Kidney (tissue), 22 donors: ENCODE measurements at places on chromosomes 5 and 9. TPM values are rescaled to one million over a fixed set of nuclear protein-coding genes. Genes with fewer than 3 reads are reported as not detected.

GRCh38 chr5:141916522-141916921 is 7.1 kb upstream of the DELE1 start:
- no peak overlapping the region for H3K27ac ChIP-seq
- DNase-seq: no peak
- no peaks in the 10 kb centered on the region for H3K27me3 ChIP-seq
- H3K36me3 ChIP-seq: no peaks in the 10 kb centered on the region
- H3K4me1 ChIP-seq: peaks cover 7% of the 10 kb centered on the region

GRCh38 chr9:35516479-35516878 is 26.6 kb downstream of the RUSC2 start:
- H3K27me3 ChIP-seq: no peaks in the 10 kb centered on the region
- H3K4me1 ChIP-seq: peaks cover 9% of the 10 kb centered on the region
- no peak for DNase-seq
- no peak overlapping the region for H3K4me3 ChIP-seq
- H3K36me3 ChIP-seq: no peaks in the 10 kb centered on the region

DNA sequence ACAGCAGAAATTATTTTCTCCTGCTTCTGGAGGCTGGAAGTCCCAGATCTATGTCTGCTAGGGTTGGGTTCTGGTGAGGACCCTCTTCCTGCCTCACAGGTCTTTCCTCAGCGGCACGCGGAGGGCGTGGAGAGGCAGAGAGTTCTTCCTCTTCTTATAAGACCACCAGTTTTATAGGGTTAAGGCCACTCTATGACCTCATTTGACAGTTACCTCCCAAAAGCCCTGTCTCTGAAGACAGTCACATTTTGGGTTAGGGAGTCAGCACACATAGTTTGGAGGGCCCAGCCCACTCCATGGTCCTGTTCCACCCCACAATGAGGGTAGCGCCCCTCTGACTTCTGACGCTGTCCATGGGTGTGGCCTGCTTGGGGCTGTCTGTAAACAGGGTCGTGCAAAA is 46.7 kb downstream of the TRIP13 start:
- H3K36me3 ChIP-seq: no peaks in the 10 kb centered on the region
- H3K27ac ChIP-seq: no peak overlapping the region
- no peak for DNase-seq
- H3K27me3 ChIP-seq: no peaks in the 10 kb centered on the region

- H3K36me3 ChIP-seq: no peaks in the 10 kb centered on the region
- no peaks in the 10 kb centered on the region for H3K4me1 ChIP-seq
- no peaks in the 10 kb centered on the region for H3K27me3 ChIP-seq
- H3K27ac ChIP-seq: no peak overlapping the region
- DNase-seq: no peak
- H3K4me3 ChIP-seq: no peak overlapping the region
Measured at GRCh38 chr5:88818296-88818695, 64.7 kb downstream of the MEF2C start.

DNA sequence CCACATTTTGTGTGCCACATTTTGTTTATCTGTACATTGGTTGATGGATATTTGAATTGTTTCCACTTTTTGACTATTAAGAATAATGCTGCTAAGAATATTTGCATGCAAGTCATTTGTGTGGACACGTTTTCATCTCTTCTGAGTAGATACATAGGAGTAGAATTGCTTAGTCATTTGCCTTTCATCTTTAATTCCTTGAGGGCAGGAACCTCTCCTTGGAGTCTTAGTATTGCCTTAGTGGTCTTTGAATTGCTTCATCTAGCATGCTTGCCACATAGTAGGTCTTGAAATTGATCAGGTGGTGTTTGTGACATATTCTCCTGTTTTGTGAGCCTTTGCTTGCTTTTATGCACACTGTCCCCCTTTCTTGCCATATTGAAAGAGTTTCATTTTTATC is 128.5 kb downstream of the NR3C1 start:
- no peaks in the 10 kb centered on the region for H3K27me3 ChIP-seq
- no peak overlapping the region for H3K4me3 ChIP-seq
- H3K27ac ChIP-seq: no peak overlapping the region
- no peaks in the 10 kb centered on the region for H3K4me1 ChIP-seq
- no peaks in the 10 kb centered on the region for H3K36me3 ChIP-seq

- H3K4me3 ChIP-seq: no peak overlapping the region
- no peaks in the 10 kb centered on the region for H3K27me3 ChIP-seq
- no peaks in the 10 kb centered on the region for H3K4me1 ChIP-seq
- H3K27ac ChIP-seq: no peak overlapping the region
- no peaks in the 10 kb centered on the region for H3K36me3 ChIP-seq
Measured at GRCh38 chr9:36161187-36161586, 8.0 kb upstream of the CCIN start.

The GLDC gene
- total RNA-seq: 60.1 TPM

The ABCA1 gene
- total RNA-seq: 26.1 TPM
